ENCODE measurements at places on chromosomes 11 and 22.

GRCh38 chr11:10451426-10452116 is 3.5 kb upstream of the AMPD3 start:
- no peak for DNase-seq

DNA sequence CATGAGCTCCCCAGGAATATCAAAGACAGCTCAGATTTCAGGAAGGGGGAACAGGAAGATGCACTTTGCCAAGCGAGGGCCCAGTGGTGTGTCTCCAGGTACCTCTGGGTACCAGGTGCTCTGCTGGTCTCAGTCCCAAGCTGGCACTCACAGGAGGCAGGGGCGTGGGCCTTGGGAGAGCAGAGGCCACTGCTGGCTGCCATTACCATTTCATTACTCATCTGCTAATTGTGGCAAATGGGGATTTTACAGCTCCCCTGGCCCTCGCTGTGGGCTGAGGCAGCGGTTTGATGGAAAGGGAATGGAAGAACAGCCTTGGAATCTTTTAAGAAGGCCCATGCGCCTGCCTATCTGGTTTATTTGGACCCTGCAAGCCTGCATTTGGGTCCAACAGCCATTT is 192.0 kb upstream of the NAV2 start:
- no peak for DNase-seq

DNA sequence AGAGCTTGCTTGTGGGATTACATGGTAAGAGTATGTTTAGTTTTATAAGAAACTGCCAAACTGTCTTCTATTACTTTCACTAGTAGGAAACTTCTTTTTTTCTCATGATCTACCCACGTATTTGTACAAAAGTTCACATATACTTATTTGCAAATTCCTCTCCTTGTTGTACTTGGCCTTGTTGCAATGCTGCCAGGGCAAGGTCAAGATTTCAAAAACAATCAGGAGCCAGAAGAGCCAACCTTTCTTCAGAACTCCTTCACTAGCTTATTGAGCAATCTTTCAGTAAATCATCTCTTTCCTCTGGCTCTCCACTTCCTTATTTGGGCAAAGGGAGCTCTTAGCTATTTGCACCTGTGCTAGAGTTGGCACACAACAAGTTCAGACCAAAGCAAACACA is 9.7 kb downstream of the SRSF8 start:
- DNase-seq = no peak

DNA sequence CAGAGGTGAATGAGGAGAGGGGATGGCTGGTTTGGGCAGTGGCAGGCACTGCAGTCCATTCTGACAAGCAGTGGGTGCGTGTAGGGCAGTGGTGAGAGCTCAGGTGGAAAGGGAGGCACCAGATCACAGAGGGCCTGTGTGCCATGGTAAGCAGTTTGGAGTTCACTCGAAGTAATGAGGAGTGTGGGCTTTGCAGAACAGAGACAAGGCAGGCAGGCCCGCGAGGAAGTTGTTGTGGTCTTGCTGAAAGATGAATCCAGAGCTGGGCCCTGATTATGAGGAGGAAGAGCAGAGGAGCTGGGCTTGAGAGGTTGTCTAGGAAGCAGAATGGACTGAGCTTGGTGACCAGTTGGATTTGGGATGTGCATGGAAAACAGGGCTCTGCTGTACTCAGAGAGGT is 1.6 kb upstream of the DNAJB13 start:
- no peak for DNase-seq

DNA sequence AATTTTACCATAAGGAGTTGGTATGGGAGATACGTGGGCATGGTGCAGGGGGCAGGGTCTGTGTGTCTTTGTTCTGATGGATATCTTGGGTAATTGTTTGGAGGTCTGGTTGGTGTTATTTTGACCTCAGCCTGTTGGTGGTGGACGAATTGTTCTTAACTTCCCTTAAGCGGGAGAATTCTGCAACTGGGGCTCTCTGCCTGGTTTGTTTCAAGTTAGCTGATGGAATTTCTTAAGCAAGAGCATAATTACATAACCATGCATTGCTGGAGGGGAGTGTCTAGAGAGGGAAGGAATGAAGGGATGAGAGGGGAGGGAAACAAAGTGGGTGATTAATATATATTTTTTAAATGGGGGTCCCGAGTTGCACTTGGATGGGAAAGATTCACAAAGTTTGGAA is 908.5 kb upstream of the RAG2 start:
- no peak for DNase-seq
